ENCODE measurements at places on chromosomes 6 and 20.

- no peak for DNase-seq
These were observed 109.3 kb downstream of the TCP11 start for GRCh38 chr6:35031611-35032529.

GRCh38 chr6:143880412-143880811 is 16.1 kb downstream of the ZC2HC1B start:
- no peak for DNase-seq

GRCh38 chr6:33568826-33569570 is 11.1 kb downstream of the BAK1 start:
- no peak for DNase-seq

DNA sequence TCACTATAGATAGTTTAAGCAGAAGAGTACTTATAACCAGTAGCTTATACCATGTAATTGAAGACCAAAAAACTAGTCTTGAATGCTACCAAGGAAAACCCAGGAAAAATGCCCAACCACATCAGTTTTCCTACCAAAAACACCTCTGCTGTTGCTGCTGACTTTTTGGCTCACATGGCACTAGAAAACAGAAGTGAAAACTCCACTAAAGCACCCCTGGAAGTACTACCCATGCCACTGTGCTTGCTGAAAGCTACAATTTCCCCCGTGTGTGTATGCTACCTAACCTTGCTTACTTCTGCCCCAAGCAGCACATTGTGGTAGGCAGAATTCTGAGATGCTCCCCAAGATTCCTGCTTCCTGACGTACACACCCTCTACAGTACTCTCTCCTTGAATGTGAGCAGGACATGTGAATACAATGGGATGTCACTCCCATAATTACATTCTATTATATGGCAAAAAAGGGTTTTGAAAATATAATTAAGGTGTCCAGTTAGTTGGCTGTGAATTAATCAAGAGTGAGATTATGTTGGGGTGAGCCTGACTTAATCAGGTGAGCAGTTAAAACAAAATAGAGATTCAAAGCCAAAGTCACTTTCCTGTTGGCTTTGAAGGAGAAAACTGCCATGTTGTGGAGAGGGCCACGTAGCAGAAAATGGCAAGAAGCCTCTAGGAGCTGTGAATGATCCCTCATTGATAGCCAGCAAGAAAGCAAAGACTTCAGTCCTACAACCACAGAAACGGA is 209.8 kb upstream of the MARCKS start:
- DNase-seq, result no peak

DNA sequence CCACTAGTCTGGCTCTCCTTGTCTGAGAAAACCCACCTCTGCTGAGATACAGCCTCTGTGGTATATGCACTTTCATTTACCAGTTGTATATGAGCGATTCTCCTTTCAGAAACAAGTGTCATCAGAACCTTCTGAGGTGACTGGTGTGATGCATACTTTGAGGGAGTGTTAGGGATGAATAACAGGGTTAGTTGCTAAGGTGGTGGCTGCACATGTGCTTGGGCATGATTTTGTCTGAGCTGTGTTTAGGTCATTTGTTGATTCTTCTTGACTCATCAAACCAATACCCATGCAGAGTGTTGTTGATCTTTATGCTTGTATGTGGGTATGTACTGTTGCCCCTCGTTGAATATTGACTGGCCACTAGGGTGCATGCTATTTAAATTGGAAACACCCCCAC is 25.7 kb downstream of the DTD1 start:
- no peak for DNase-seq

GRCh38 chr6:39812853-39813533 is 20.8 kb downstream of the DAAM2 start:
- DNase-seq, result no peak

- no peak for DNase-seq
These were observed 1.4 kb upstream of the EPM2A start for GRCh38 chr6:145736661-145737144.

GRCh38 chr20:1357921-1358671 is 29.2 kb upstream of the SDCBP2 start:
- DNase-seq, result no peak

GRCh38 chr6:132464538-132465256 is 48.2 kb downstream of the STX7 start:
- no peak for DNase-seq

DNA sequence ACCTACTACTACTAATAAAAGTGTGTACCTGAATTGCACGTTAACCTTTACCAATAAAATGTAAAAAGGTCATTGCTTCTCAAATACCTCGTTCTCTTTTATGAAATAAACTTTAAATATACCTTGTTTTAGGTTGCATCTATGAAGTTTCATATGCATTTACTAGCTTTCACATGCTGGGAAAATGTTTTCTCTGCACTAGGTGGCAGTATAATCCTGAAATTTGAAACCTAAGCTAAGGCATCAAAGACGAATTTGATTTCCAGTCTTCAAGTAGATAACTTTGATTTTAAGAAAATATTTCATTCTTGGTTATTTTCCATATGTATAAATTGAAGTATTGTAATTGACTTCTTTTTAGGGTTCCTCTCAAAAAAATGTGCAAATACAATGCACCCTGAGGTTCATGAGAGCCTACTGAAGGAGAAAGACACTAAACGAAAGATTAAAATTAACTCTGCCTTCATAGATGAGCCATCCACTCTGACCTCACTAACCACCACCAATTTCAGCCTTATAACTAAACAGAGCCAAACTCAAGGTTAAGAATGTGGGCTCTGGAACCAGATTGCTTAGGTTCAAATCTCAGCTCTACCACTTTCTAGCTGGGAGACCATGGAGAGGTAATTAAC is 7.3 kb upstream of the COL9A1 start:
- peak; percentile 13 for DNase-seq

- DNase-seq, result no peak
These were observed 125.4 kb downstream of the RIN2 start for GRCh38 chr20:19883501-19883900.

DNA sequence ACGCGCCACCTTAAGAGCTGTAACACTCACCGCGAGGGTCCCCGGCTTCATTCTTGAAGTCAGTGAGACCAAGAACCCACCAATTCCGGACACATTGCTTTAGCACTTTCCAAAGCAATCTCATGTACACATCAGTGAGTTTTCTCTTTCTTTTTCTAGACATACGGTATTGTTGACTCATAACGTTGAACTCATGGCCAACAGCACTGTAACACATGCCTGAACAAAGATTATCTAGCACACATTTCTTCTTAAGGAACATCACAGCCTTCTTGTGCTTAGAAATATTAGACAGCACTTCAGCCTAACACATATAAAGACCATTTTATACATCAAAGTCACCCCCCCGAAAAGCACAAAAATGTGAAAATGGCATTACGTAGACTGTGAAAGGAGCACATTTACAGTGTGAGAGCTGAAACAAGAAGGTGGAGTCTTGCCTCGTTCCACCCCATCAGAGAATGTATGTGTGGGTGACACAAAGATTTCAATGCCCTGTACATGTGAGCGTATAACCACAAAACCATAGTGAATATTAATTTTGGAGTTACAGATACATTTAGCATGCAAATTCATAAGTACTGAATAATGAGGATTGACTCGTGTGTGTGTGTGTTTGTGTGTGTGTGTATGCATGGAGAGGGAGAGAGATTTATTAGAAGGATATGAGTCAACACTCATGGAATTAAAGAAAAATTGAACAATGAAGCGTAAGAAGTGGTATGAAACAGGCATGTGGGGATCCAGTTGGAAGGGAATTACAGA is 134.1 kb downstream of the FAM83B start:
- no peak for DNase-seq

GRCh38 chr20:3174442-3175261 is 1.3 kb upstream of the LZTS3 start:
- no peak for DNase-seq

GRCh38 chr6:70345619-70346018 is 42.7 kb upstream of the COL9A1 start:
- no peak for DNase-seq

- no peak for DNase-seq
These were observed 78.0 kb upstream of the TMEM181 start for GRCh38 chr6:158481690-158482473.

GRCh38 chr6:51817832-51818231 is 269.6 kb downstream of the PKHD1 start:
- DNase-seq, result no peak

GRCh38 chr20:49811825-49812506 is 662 bp upstream of the SLC9A8 start:
- no peak for DNase-seq

- DNase-seq, result no peak
These were observed 116.2 kb upstream of the JAG1 start for GRCh38 chr20:10790013-10790412.

DNA sequence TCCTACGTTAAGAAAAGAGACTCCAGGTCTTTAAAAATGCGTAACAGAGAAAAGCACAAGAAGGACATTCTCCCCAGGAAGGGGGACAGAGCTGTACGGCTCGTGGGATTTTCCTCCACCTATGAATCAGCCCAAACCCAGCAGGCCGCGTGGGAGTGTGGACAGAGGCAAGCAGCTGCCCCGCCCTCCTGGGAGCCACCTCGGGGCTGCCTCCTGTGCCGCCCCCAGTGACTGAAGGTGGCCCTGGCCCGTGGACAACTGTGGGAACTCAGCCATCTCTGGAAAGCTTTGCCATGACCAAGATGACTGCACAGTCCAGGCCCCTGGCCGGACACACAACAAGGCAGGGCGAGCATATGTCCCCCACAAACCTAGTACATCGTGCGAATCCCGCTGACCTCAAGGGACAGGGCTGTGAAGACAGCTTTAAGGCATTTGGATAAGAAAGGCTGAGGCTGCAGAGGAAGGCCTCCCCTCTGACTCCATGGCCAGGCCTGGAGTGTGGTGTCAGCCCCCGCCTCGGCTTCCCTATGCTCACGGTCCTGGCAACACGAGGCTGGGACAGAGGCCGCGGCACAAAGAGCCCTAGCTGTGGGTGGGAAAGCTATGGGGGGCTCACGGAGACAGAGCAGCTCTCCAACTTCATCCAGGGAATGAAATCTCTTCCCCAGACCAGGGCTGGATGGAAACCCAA is 26.9 kb downstream of the PXDC1 start:
- no peak for DNase-seq

DNA sequence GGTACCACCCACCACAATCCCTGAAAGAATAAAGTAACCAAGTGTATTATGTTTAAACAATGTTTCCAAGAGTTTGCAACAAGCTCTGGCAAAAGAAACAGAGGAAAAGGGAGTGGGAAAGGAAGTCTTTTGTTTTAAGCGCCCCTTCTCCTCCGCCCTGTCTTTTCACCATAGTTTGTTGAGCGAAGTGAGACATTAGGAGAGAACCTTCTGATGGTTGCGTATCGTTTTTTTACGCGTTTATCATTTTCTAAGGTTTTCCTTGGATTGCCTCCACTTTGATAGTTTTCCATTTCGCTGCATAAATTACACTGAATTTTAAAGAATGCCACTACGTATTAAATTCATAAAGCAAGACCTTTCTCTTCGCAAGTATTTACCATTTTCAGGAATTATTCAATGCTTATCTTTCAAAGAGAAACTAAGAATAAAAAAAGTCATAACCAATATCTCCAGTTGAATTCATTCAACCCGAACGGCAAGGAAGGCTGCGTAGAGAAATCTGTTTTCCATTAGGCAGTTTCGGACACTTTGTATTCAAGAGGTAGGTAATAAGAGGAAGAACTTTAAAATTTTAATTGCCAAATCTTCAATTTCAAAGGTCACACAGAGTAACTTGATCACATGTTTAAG is 920 bp upstream of the EPHA7 start:
- no peak for DNase-seq

- DNase-seq, result no peak
These were observed 20.3 kb upstream of the LRRN4 start for GRCh38 chr20:6074145-6074561.

GRCh38 chr6:170097505-170098427 is 193.1 kb downstream of the DLL1 start:
- no peak for DNase-seq

GRCh38 chr20:63454731-63455567 is 17.5 kb downstream of the KCNQ2 start:
- DNase-seq, result no peak

GRCh38 chr6:88376197-88376596 is 210.1 kb upstream of the CNR1 start:
- DNase-seq, result no peak

- DNase-seq, result no peak
These were observed 13.8 kb upstream of the GTF3C6 start for GRCh38 chr6:110944681-110945151.

- DNase-seq, result no peak
These were observed 84.7 kb upstream of the MC3R start for GRCh38 chr20:56163806-56164205.

GRCh38 chr6:125375821-125376220 is 74.1 kb upstream of the HDDC2 start:
- DNase-seq, result no peak

- DNase-seq, result no peak
These were observed 7.3 kb downstream of the JAG1 start for GRCh38 chr20:10666221-10667076.

- no peak for DNase-seq
These were observed 62.7 kb upstream of the SULF2 start for GRCh38 chr20:47847884-47848485.

DNA sequence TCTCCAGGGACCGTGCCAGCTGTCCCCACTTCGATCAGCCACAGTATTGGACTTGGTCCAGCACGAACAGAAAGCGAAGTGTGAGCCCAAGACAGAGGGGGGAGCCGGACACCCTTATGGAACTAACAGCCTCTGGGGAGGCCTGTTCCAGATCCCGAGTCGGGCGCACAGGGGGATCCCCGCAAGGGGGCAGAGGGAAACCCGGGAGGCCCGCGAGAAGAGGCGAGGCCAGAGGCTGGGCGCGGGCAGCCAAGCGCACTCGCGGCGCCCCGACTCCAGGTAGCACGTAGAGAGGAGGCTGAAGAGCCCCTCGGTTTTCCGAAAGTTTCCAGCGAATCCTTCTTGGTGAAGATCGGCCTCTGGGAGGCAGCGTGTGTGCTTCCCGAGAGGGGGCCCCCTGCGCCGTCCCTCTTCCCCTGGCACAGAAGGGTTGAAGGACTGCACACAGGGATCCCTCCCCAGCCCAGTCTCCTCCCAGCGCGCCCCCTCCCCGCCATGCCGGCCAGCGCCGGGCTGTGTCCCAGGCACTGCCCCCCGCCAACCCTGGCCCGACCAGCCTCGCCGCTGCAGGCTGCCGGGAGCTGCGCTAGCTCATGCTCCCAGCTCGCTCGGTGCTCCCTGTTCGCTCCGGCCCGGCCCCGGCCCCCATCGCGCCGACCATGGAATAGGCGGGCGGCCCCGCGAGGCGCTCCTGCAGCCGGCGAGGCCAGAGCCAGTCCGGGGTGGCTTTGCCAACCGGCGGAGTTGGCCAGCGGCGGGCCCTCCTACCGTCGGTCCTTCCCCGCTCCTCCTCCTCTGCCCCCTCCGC is 577 bp upstream of the SLC24A3 start:
- DNase-seq, result no peak

- no peak for DNase-seq
These were observed 7.7 kb downstream of the FNDC1 start for GRCh38 chr6:159176913-159177312.

- DNase-seq, result no peak
These were observed 162.1 kb downstream of the PTPRK start for GRCh38 chr6:128358244-128358776.

DNA sequence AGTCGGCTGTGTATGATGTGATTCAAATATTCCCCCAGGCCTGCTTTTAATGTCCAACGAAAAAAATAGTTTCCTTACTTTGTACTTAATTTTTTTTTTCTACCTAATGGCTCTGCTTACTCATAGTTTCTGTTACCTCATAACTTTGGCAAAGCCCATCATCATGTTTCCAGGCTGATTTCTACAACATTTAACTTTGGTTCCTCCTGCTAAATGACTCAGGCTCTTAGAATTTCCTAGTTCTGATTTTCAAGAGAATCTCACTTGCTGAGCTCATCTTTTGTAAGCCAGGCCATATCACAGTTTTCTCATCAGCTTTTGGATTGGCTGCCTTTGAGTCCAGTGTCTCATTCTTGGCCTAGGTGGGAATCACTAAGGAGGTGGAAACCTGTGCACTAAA is 323.1 kb downstream of the HDGFL1 start:
- peak; percentile 51 for DNase-seq

Data from smooth muscle cell of the brain vasculature (primary cell).